ENCODE measurements at places on chromosomes 6 and 20.

GRCh38 chr6:124330197-124330596, 526.5 kb downstream of the NKAIN2 start:
- DNase-seq, result no peak

GRCh38 chr6:11218538-11219399, 13.7 kb downstream of the NEDD9 start:
- DNase-seq, result no peak

DNA sequence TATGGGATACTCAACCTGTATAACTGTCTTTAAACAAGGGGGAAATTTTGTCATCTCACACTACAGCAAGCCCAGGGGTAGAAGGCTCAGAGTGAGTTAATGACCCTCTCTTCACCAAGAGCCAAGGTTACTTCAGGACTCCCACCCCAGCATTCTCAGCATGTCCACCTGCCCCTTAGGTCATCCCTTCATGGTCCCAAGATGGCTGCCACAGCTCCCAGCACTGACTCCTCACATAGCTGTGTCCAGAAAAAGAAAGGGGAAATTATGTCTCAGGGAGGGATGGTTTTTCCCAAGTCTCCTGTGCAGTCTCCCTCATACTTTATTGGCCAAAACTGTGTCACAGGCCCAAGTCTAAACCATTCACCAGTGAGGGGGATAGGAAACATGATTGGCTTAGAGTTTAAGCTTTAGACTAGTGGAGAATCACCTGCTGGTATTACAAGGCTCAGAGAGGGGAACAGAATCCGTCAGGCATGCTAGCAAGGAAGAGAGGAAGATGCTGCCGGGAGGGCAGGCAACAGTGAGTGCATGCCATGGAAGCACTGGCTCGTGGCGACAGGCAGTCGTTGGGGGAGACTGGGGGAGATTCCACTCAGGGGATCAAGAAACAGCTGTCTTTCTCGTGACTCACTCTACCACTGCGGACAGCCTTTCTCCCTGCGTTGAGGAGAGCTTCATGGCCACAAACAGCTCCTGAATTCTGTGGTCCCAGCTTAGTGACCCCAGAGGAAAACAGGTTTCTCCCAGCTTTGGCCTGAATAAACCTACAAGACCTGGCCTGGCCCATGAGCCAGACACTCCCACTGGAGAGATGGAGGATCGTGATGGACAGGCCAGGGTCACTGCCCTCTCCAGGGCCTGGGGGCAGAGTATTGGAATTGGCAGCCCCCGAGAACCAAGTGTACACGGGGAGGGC, 37.2 kb downstream of the HM13 start:
- no peak for DNase-seq

- DNase-seq, result no peak
These were observed 5.8 kb upstream of the ID4 start for GRCh38 chr6:19831358-19831757.

DNA sequence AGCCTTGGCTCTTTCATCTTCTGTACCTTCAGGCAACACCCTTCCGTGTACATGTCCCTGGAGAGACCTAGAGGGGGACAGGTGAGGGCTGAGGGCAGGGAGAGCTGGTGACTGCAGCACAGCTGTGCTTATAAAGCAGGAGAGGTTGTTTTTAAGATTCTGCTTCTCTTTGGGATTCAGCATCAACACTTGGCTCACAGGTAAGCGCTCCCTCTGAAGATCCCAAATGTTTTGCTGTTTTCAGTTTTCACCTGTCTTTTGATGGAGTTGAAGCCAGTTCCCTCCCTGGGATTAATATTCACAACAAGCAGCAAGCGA, 19.4 kb upstream of the TRAF3IP2 start:
- DNase-seq, result no peak

Measured in RKO (cell line).